ENCODE measurements at places on chromosomes 7 and 10.

GRCh38 chr10:118913825-118914224, 115.7 kb upstream of the NANOS1 start:
- H3K27me3 ChIP-seq: no peaks in the 10 kb centered on the region
- H3K27ac ChIP-seq: no peak overlapping the region
- H3K36me3 ChIP-seq: no peaks in the 10 kb centered on the region
- no peak overlapping the region for H3K4me3 ChIP-seq
- no peak for DNase-seq
- peaks cover 16% of the 10 kb centered on the region for H3K4me1 ChIP-seq

DNA sequence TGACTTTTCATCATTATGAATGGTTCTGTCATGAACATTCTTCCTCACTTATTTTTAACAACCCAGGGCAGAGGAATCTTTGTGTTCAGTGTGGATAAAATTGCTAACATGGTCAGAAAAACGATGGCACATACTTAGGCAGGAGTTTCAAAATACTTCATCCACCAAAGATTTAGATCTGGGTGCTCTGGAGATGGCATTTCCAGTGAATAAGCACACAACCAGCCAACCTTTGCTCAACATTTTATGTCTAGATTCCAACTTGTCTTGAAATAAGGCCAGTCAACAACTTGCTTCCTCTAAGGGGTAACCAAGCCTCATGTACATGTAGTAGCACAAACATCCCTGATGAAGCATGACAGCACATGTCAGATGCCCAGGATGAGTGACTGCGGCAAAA, 33.4 kb upstream of the ADRB1 start:
- peaks cover 1% of the 10 kb centered on the region for H3K27me3 ChIP-seq
- peaks cover 4% of the 10 kb centered on the region for H3K4me1 ChIP-seq
- H3K4me3 ChIP-seq: no peak overlapping the region
- no peak for DNase-seq
- no peaks in the 10 kb centered on the region for H3K36me3 ChIP-seq
- H3K27ac ChIP-seq: no peak overlapping the region

- no peak for DNase-seq
- H3K27ac ChIP-seq: no peak overlapping the region
- no peaks in the 10 kb centered on the region for H3K36me3 ChIP-seq
- no peaks in the 10 kb centered on the region for H3K27me3 ChIP-seq
- no peak overlapping the region for H3K4me3 ChIP-seq
- peaks cover 9% of the 10 kb centered on the region for H3K4me1 ChIP-seq
Measured at GRCh38 chr10:64873959-64874358, 1352.8 kb downstream of the REEP3 start.

- DNase-seq: no peak
- no peaks in the 10 kb centered on the region for H3K27me3 ChIP-seq
- no peak overlapping the region for H3K27ac ChIP-seq
- H3K4me1 ChIP-seq: peaks cover 14% of the 10 kb centered on the region
- H3K4me3 ChIP-seq: no peak overlapping the region
Measured at GRCh38 chr10:5433182-5433581, 20.8 kb downstream of the NET1 start.

- H3K27ac ChIP-seq: no peak overlapping the region
- DNase-seq: no peak
- H3K27me3 ChIP-seq: no peaks in the 10 kb centered on the region
- no peaks in the 10 kb centered on the region for H3K36me3 ChIP-seq
- H3K4me1 ChIP-seq: no peaks in the 10 kb centered on the region
Measured at GRCh38 chr7:46886669-46887374, 695.1 kb downstream of the TNS3 start.

GRCh38 chr10:50990568-50991455, 83.5 kb upstream of the PRKG1 start:
- DNase-seq: no peak
- H3K27me3 ChIP-seq: peaks cover 61% of the 10 kb centered on the region
- H3K4me3 ChIP-seq: peak overlapping the region; percentile 97
- no peaks in the 10 kb centered on the region for H3K36me3 ChIP-seq
- H3K4me1 ChIP-seq: peaks cover 19% of the 10 kb centered on the region

DNA sequence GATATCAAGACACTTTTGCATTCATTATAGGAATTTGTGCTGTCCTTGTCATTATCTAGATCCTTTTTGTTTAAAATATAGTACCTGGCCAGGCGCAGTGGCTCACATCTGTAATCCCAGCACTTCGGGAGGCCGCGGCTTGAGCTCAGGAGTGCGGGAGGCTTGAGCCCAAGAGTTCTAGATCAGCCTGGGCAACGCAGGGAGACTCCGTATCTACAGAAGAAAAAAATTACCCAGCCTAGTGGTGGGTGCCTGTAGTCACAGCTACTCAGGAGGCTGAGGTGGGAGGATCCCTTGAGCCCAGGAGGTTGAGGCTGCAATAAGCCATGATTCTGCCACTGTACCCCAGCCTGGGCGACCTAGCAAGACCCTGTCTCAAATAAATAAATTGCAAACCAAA, 621 bp upstream of the MORN4 start:
- peak; percentile 3 for DNase-seq
- H3K27ac ChIP-seq: peak overlapping the region; percentile 54
- no peaks in the 10 kb centered on the region for H3K27me3 ChIP-seq
- H3K4me3 ChIP-seq: peak overlapping the region; percentile 94

DNA sequence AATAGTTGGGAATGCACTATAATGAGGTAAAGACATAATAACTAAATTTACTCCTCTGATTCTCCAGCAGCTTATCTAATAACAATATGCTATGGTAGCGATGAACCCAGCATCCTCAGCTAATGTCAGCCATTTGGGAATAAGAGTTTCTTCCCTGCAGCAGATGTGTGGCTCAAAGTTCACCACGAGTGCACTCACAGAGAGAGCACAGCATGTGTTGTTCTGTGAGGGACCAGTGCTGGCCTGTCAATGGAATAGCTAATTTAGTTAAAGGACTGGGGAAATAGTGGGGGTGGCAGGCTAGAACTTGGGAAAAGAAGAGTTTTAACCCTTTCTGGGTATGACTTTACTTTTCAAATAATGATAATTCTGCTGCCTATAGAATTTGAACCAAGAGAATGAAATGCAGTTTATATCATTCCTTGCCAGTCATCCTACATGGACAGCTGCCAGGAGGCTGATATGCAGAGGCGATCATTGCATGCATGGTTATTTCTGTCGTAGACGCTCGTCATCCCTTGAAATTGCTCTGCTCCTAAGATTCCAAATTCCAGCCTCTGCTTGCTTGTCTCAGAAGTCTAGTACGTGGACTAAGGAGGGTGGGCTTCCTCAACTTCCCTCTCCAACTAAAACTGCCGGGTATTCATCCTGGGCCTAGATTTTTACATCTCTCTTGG, 355.6 kb downstream of the RNLS start:
- no peaks in the 10 kb centered on the region for H3K27me3 ChIP-seq
- H3K36me3 ChIP-seq: no peaks in the 10 kb centered on the region
- H3K4me1 ChIP-seq: peaks cover 54% of the 10 kb centered on the region
- no peak for DNase-seq
- H3K27ac ChIP-seq: peak overlapping the region; percentile 40
